ENCODE measurements at places on chromosomes 3 and 15.

DNA sequence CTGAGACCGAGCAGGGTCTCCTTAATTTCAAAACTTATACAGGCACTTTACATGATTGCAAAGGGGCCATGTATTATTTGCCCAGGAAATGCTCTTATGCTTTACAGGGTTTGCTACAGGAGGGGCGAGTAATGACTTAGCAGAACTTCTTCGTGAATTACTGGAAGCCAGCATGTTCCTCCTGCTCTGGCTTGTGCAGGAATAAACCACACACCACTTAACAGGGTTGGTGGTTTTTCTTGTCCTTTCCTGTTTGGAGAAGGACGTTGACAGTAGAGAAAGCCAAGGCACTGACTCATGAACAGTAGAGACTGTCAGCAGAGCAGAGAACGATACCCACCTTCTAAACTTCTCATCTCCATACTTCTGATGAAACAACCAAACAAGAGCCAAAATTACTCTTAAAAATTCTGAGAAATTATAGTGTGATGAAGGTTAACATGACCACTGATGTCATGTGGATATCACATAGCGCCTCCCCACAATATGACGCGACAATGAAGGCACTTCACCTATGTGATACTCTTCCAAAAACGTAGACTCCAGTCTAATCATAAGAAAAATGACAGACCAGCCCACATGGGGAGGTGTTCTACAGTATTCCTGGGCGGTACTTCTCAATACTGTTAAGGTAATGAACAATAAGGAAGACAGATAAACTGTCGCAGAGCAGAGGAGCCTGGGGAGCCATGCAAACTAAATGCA is 24.7 kb upstream of the MCTP2 start:
- peak; percentile 69 for DNase-seq

DNA sequence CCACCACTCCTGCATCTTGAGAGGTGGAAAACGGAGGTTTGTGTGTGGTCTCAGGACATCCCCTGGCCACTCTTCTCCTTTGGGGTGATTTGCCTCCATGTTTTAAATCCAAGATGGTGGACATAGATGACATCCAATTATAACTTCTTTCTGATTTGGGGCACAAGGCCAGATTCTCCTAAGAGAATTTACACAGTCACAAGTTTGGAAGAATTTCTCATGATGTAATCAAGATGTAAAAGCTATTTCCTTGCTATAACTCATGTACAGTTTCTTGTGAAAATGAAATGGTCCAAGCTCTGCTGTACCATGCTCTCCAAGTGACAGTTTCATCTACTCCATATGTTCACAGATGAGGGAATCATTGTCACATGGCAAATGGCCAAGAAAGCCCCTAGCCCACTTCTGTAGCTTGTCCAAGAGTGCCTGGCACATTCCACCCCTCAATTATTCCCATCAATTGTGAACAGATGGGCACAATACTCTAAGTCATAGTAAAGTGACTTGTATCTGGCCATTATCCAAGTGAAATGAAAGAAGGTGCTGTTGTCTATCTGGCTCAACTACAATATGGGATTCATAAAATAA is 134.6 kb upstream of the ROPN1 start:
- no peak for DNase-seq

DNA sequence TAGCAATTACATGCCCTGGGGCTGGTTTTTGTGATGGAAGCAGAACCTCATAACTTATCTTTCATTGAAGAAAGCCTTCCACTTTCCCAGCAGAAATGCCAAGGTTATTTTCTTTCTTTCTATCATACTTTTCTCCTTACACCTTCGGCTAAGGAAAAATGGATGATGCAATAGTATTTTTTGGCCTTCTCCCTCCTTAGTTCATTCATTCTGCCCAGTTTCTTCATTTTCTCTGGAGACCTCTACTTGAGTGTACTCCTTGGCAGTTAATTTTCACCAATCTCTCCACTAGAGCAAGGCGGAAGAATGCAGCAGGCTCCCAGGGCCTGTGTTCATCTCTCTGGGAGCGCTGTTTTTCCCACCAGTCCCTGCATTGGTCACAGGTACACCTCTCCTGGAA is 7.6 kb upstream of the P2RY1 start:
- no peak for DNase-seq

- DNase-seq: no peak
These were observed 58.7 kb downstream of the TPRA1 start for GRCh38 chr3:127531821-127532220.

- peak; percentile 40 for DNase-seq
These were observed 33.7 kb downstream of the RORA start for GRCh38 chr15:61195116-61196002.

GRCh38 chr15:89829616-89830440 is 15.2 kb upstream of the ANPEP start:
- DNase-seq: no peak

GRCh38 chr3:54714035-54714434 is 213.8 kb downstream of the LRTM1 start:
- DNase-seq: no peak

GRCh38 chr15:27585041-27585640 is 514.0 kb downstream of the OCA2 start:
- DNase-seq: no peak

DNA sequence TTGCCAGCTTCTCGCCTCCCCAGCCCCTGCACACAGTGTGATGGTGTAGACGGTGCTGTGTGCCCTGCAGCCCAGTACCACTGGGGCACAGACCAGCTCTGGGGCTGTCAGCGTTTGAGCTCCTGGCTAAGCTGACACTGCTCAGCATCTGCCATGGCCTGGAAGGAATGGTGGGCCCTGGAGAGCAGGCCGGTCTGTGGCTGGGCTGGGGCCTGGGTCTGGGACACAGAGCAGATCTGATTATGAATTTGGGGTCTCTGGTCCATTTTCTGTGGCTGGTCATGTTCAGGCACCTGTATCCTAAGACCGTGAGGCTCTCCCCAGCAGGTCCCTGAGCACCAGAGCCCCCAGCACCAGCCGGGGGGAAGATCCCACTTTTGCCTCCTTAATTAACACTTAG is 34.7 kb downstream of the HCN4 start:
- DNase-seq: no peak

GRCh38 chr3:154956815-154957214 is 123.3 kb upstream of the MME start:
- DNase-seq: no peak

DNA sequence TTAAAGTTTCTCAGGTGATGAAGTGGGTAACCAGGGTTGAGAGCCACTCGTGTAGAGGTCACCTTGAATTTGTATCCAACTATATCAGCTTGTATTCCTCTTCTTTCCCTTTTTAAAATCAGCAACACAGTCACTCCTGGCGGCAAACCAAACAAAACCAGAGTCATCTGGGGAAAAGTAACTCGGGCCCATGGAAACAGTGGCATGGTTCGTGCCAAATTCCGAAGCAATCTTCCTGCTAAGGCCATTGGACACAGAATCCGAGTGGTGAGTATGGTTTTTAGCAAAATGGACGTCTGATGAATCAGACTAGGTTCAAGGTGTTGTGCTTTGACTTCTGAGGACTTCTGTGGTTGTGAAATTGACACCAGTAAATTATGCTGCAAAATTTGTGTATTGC is 3.9 kb downstream of the RPL35A start:
- DNase-seq: no peak

- DNase-seq: no peak
These were observed 98.9 kb upstream of the ST8SIA2 start for GRCh38 chr15:92294759-92295158.

DNA sequence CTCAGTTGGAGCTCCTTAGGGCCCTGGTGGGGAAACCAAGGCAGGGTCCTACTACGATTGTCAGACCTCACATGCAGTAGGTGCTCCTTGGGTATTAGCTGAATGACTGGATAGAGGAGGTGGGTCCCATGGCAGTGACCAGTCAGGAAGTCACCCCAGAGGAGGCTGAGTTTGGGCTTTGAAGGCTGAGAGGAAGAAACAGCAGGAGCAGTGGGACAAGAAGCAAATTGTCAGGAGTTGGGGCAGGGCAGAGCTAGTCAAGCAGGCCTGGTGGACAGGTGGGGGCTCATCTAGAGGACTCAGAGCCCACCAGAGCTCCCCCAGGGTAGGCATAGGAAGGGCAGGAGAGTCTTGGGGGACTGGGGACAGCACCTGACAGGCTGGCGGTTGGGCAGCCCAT is 3.1 kb downstream of the NBEAL2 start:
- no peak for DNase-seq

- DNase-seq: no peak
These were observed 56.9 kb downstream of the GRIP2 start for GRCh38 chr3:14483286-14483685.

- peak; percentile 76 for DNase-seq
These were observed 160.2 kb upstream of the TBL1XR1 start for GRCh38 chr3:177357352-177358090.

- DNase-seq: no peak
These were observed 116.6 kb downstream of the MEGF11 start for GRCh38 chr15:66136948-66137347.

- DNase-seq: no peak
These were observed 52.1 kb downstream of the TM2D3 start for GRCh38 chr15:101600035-101600434.

- DNase-seq: no peak
These were observed 172.4 kb downstream of the PDE8A start for GRCh38 chr15:85154061-85154460.

DNA sequence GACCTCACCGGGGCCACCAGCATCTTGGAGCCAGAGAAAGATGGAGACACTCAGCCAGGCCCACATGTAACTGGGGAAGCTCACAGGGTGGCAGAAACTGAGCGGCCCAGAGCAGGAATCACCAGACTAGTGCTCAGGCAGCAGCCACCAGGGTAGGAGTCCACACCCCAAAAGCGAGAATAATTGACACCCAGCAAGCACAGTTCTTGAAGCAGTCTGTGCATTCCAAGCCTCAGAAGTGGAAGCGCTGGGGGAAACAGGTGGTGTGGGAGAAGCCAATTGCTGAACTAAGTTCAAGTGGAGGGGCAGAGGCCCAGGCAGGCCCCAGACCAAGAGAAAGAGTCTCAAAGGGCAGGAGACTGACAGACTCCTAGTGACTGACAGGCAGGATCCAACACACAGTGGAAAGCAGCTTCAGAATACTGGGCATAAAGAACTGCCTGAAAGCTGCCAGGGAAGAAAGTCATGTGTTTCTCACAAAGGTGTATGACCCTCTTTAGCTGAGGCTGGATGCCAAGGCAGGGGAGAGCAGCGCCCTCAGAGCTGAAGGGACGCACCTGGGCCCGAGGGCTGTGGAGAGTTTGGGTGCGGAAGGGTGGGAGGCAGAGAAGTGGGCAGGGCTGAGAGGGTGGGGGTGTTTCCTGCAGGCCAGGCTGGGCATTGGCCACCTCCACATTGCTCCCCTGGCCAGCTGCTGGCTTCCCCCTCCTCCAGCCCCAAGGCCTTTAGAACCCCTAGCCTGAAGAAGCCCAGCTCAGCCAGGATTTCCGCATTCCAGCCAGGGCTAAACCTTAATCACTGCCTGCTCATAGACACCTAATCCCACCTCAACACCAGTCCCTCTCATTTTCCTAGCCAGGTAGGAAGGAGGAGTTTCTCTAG is 7.7 kb downstream of the NT5DC2 start:
- DNase-seq: no peak

DNA sequence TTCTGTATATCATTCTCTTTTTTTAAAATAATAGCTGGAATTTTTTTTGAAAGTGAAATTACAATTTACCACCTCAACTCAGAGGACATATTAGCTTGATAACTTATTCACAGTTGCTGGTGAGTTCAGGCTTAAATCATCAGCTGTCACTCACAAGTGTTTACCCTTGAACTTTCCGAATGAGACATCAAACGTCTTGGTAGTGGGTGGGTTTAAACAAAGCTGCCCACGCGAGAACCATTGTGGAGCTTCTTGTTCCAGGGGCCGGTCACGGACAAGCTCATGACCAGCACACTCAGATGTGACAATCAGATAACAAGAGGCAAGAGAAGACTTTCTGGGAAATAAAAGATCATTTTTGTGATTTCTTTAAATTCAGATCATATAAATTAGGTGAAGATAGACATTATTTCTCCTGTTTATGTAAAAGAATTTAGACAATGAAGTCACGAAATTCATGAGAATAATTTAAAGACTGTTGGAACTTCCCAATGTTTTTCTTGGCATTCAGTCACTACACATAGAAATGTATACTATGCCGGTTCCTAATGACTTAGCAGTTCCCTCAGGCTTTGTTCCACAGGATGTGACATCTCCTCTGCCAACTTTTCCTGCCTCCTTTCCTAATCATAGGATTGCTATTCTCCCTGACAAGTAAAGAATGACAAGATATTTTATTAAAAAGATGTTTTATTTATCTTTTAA is 29.3 kb downstream of the BTD start:
- no peak for DNase-seq

GRCh38 chr15:42811433-42811832 is 74.5 kb upstream of the CDAN1 start:
- DNase-seq: no peak

- DNase-seq: no peak
These were observed 14.5 kb downstream of the EIF5A2 start for GRCh38 chr3:170893895-170894294.

GRCh38 chr3:74664606-74665005 is 50.1 kb upstream of the CNTN3 start:
- no peak for DNase-seq

DNA sequence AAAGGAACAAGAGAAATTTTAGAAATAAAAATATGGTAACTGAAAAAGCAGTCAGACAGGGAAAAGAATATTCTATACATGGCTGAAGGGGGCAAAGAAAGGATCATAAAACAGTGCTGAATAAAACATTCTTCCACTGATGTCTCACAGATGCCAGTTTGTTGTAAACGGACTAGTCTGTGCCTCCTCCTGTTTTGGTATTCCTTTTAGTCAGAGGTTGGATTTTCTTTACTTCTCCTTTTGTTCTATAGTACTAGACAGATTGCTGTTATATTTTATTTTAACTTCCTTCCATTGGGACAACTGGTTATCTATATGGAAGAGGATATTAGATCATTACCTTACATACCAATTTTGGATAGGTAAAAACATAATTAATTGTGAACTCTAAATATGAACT is 16.0 kb upstream of the GNB5 start:
- DNase-seq: no peak

DNA sequence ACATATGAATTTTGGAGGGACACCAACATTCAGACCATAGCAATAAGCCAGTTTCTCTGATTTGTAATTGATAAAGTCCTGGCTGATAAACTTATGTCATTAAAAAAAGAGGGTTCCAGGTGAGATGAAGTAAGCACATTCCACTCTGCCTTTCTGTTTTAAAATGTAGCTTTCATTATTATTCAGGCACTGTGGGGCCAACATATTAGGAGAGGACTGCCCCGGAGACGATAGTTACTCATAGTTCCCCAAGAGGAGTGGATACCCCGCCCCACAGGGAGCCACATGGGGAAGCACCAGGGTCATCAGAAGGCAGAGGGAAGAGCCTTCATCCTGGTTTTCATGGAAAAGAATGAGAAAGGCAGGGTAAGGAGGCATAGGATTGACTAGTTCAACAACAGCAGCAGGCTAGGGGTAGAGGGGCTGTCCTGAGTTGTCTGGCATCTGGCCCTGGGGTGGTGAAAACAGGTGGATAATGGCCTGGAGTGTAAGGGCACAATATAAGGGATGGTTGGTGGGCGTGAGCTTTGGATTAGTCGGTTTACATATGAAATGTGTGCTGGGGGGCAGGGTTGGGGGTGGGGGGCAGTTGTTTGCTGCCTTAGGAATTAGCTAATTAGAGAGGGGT is 78.7 kb upstream of the PROK2 start:
- DNase-seq: no peak

- DNase-seq: no peak
These were observed 47.7 kb downstream of the RPLP1 start for GRCh38 chr15:69500339-69500738.

Measured in urothelium cell line (cell line).